ENCODE measurements at places on chromosomes 6 and 20.

GRCh38 chr6:490251-491037 lies 98.9 kb downstream of the IRF4 start:
- no peak for DNase-seq

- no peak for DNase-seq
These were observed 208.7 kb upstream of the PRND start for GRCh38 chr20:4512891-4513550.

DNA sequence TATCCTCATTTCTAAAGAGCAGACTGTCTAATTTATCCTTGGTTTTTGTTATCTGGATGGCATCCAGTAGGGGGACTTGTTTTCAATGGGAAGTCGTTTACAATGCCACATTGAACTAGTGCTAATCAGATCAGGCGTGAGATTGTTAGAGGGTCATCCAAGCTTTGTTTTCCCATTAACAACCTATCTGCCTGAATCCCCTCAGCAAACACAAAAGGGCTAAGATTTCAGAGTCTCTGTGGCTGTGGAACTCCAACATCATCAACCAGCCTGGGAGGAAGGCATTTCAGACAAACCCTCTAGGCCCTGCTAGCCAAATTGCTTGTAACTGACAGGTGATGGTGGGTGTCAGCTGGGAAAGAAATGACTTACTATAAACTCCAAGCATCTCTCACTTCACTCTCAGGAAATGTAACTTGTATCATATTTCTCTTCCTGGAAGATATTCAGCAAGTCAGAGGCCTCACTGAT lies 47.7 kb downstream of the COL19A1 start:
- peak; percentile 63 for DNase-seq

GRCh38 chr6:164023535-164023934 lies 609.0 kb downstream of the QKI start:
- DNase-seq = no peak

DNA sequence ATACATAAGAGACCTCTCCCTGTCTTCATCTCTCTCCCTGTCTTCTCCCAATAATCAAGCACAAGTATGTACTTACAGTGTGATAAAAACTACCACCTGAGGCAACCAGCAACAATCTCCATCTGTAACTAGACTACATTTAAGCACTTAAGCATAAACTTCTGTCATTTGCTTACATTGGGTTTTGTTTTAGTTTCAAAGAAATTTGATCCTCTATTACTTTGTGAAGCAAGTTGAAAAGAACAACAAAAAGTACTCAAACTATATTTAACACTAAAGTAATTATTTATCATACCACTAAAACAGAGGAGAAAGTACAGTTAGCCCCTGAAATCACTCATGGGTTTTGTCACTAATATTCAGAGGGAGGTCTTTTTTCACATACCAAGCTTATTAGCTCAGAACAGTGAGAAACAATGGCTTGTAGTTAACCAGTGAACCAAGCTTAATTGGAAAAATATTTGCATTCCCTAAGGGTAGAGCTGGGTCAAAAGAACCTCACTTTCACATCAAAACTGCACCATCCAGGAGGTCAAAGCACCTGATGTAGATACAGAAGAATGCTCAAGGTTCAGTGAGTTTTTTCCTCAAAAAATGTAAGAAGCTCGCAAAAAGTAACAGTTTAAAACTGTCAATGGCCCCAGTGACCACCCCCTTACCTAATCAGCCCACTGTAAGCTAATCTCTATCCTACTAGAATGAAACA lies 34.1 kb downstream of the DCDC2 start:
- no peak for DNase-seq

DNA sequence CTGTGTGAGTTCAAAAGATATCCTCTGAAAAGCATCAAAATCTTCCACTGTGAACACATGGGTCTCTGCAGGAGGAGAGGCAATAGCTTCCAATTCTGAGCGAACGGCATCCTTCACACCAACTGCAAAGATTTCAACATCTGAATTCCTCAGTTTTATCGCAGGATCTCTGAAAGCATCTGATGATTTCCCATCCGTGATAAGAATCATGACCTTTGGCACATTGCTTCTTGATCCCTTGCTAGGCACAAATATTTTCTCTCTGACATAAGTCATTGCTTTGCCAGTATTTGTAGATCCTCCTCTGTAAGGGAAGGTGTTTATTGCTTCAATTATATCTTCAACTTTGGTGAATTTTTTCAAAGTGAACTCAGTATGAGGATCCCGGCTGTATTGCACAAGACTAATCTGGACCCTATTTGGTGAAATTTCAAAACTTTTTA lies 22.7 kb downstream of the COL12A1 start:
- no peak for DNase-seq

DNA sequence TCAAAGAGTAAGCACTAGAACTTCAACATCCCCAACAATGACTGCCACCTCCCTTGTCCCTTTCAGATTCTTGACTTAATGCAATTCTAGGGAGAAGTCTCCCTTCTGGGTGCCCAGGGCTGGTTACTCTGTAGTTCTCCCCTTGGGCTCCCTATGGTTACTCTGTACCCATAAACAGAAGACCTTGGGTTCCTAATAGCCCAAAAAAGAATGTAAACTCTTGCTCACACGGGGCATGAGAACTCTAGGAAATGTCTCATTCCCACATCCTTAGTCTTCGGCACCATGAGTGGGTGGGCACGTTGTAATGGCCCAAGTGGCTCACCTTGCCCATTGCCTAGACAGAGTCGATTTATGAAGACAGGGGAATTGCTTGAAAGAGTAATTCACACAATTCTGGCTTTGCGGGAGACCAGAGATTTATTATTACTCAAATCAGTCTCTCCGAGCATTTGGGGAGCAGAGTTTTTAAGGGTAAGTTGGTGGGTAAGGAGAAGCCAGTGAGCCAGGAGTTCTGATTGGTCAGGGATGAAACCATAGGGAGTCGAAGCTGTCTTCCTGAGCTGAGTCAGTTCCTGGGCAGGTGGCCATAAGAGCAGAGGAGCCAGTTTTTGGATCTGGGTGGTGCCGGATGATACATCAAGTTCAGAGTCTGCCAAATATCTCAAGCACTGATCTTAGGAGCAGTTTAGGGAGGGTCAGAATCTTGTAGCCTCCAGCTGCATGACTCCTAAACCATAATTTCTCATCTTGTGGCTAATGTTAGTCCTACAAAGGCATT lies 61.2 kb upstream of the SIRPG start:
- DNase-seq = no peak

- no peak for DNase-seq
These were observed 290.4 kb upstream of the HSF2 start for GRCh38 chr6:122109075-122109474.

- DNase-seq = no peak
These were observed 114.7 kb upstream of the ZNF217 start for GRCh38 chr20:53708129-53708968.

DNA sequence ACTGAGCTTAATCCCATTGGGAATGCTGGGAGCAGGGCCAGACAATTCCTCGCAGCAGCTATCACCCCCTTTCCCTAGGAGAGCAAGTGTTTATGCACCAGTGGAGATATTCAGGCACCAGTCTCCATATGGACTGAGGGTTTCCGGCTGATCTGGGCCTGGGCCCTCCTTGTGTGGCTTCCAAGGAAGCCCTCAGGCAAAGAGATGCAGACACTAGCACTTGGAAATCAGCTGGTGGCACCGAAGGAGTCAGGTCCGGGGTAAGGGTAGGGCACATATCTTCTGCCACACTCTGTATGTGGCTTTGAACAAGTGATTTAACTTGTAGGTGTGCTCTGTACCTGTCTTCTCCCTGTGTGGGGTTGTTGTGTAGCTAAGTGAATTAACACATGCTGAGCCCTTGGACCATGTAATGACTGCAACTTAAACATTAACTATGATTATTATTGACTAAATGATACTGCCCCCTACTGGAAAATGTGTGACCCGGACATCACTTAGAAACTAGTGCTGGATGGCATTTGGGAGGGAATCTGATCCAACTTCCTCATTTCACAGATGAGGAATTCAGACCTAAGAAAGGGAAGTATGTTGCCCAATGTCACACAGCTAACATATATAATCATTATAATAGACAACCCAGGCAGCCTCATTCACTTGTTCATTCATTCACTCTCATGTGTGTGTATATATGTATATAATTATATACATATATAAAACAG lies 19.3 kb upstream of the WFDC2 start:
- DNase-seq = peak; percentile 56

- no peak for DNase-seq
These were observed 20.2 kb downstream of the DDO start for GRCh38 chr6:110395221-110395620.

DNA sequence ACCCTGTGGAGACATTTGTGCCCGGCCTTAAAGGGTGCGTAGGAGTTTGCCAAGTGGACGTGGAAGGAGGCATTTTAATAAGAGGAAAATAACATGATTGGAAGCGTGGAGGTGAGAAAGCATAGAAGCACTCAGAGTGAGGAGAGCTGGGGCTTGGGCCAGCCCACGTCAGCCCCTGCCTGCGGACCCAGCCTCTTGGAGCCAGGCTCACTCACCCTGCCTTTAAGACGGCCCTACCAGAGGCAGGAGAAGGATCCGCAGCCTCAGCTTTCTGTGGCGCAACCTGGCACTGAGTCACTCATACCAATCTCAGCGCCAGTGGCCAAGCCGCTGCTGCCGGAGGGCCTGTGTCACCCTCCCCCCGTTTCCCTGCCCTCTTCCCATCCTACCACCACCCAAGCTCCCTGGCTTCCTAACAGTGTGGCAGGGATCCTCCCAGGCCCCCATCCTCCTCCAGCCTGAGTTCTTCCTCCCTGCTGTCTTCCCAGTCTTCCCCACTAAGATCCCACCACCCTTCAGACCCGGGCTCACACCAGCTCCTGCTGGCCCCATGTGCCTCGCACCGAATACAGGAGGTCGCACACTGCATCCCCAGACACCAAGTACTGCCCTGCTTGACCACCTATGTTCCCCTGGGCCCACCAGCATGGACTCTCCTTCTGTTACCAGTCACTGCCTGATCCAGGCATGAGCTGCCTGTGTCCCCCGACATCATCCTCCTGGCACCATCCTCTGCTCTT lies 285.2 kb downstream of the UST start:
- no peak for DNase-seq

- no peak for DNase-seq
These were observed 27.1 kb downstream of the BCAS1 start for GRCh38 chr20:54043076-54043967.

DNA sequence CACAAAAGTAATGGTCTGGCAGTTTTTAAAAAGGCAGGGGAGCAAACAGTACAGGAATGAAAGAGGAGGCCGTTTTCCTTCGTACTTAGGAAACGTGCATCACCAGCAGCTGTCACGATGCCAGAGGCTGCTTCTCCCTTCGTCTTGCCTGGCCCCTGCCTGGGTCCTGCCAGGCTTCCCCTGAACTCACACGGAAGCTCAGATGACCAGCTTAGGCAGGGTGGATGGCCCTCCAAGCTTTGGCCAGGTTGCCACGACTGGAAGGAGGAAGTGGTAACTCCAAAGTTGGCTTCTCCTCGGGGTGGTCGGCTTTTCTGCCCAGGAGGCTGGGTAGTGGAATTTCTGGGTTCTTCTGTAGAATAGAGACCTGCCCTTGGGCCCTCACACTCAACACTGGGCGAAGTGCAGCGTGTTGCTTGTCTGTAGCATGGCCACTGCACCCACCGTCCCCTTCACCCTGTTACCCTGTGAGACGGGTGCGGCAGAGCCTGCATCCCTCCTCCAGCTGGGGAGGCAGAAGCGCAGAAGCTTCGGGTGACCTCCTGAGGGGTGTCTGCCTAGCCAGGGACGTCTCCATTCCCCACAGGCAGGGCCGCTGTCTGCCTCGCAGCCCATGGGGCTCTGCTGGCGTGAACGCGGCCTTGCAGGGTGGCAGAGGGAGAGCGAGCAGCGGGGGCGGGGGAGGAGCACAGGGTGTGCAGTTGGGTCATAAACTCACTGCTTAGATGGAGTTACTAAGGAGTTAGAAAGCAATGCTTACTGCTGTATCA lies 18.4 kb upstream of the RBM38 start:
- no peak for DNase-seq

GRCh38 chr20:19888269-19888671 lies 128.9 kb upstream of the NAA20 start:
- DNase-seq = peak; percentile 81

- DNase-seq = peak; percentile 72
These were observed 56.4 kb downstream of the CD24 start for GRCh38 chr6:106918115-106918514.

GRCh38 chr6:141552463-141552862 lies 580.3 kb upstream of the GJE1 start:
- peak; percentile 99 for DNase-seq

DNA sequence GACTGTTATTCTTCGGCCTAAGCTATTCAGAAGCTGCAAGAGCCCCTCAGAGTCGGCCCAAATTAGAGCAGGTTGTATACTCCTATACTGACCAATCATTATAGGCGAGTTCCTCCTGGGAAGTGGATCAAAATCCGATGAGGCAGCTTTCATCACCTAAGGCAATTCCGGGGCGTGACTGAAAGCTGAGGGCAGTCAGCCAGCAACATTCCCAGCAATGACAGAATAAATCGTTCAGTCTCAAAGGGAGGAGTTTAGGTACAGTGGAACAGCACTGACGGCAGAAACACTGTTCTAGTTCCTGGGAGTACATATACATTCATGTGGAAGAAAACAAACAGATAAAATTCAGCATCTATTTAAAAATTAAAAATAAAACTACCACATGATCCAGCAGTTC lies 10.8 kb downstream of the HLA-DQB2 start:
- no peak for DNase-seq

DNA sequence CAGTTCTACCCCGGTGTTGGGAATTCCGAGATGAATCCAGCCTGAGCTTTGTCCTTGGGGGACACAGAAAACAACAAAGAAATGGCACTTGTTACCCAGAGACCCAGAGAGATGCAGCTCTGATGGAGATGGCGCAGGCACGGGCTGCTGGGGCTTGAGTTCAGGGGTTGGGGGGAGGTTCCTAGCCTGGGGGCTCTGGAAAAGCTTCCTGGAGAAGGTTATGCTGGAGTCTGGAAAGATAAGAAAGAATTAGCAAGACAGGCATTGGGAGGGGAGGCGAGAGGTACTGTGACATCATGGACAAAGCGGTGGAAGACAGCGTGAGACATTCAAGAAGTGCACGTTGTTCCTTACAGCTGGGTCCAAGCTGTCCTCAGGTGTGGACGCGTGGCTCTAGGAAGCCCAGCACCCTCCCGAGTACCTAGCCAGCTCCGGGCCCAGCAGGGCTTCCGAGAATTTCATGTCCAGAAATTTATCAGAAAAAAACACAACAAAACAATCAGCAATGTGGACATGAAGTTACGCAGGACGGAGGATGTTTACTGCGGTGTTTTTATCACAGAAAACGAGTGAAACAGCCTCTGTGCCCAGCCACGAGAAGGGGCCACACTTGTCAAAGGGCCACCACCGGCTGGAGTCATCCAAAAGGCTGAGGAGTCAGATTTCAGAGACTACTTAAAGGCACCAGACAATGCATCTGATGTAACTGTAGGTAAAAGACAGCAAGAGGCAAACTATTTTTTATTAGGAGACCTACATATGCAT lies 39.5 kb downstream of the C20orf203 start:
- no peak for DNase-seq

- no peak for DNase-seq
These were observed 196.5 kb upstream of the CST7 start for GRCh38 chr20:24752612-24753011.
